Stimulated activated CD4-positive, alpha-beta T cell treated with anti-CD3 and anti-CD28 coated beads, Interleukin-4, amount 100 ng/mL, for 1 hour (primary cell): ENCODE measurements at places on chromosomes 16 and 17.

DNA sequence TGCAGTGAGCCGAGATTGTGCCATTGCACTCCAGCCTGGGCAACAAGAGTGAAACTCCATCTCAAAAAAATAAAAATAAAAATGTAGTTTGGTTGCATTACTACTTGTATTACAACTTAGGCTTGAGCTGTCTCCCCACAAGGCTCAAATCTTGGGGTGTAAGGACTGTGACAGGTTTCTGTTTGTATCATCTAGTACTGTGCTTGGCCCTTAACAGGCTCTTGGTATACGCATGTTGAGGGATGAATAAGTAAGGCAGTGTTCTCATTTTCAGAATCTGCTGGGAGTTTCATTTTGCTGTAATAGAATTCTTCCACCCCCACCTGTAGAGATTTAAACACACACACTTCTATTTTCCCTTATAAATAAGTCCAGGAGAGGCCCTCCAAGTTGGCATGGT lies 289.4 kb upstream of the EEF2KMT start:
- no peak for DNase-seq

GRCh38 chr16:16150117-16150877 lies 73.0 kb downstream of the ABCC6 start:
- DNase-seq: no peak

GRCh38 chr17:27293898-27294688 lies at the start of gene WSB1:
Gene WSB1 (plus strand): TSS chr17:27294114. CDS start chr17:27294396, 282 bp downstream.
- DNase-seq: peak; percentile 93

GRCh38 chr16:50329446-50330189 lies 39.2 kb downstream of the BRD7 start:
- DNase-seq: no peak
